Neural crest cell (in vitro differentiated cells): ENCODE measurements at places on chromosomes 6 and 20.

GRCh38 chr6:11264100-11264499 lies 31.6 kb upstream of the NEDD9 start:
- DNase-seq, result no peak

GRCh38 chr20:35791097-35791496 lies 19.3 kb downstream of the PHF20 start:
- no peak for DNase-seq

DNA sequence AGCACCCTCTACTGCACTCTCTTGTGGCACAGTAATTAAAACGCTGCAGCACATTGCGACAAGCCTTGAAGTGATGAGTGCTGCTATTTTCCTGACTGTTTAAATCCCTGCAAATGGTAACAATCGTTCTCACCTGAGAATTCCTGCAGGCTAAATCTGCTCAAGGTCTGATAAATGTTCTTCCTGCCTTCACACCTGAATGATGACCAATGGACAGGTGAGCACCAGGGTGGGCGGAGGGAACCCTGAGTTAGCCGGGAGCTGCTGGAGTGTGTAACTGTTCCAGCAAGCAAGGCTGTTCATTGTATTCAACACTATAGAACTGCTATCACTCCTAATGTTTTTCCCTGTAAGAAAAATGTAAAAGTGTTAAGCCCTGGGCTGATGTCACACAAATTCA lies 4.0 kb downstream of the DACT2 start:
- DNase-seq, result no peak

- no peak for DNase-seq
These were observed 17.6 kb downstream of the SIRPD start for GRCh38 chr20:1539816-1540419.

DNA sequence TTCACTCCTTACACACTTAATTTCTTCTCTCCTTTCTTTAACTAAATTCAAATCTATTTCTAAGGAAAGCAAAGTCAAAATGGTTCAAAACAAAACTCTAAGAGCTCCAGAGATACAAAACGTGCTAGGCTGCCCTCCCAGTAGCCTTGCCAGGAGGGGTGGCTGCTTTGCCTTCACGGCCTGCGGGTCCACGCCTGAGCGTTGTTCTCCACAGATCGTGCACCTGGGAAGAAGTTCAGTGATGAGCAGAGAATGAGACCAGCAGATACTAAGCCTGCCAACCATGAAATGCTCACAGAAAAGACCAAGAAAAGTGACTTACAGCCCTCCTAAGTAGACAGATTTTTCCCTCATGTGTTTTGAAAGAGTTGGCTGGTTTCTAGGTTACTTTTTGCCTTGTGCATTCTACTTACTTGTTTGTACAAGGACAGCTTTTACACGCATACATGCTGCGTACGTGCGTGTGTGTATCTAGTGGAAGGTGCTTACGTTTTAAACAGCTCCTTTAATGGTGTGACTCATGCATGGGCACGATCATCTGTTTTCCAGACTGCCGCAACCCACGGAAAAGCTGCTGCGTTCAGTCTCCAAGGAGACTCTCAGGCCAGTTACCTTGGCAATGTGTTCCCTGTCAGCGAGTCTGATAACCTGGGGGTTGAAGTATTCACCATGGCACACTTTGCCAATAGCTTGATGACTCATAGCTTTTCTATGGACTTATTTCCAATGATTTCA lies 32.4 kb upstream of the PBOV1 start:
- DNase-seq, result no peak

- no peak for DNase-seq
These were observed 6.9 kb downstream of the NOTCH4 start for GRCh38 chr6:32216998-32217397.

GRCh38 chr6:5278565-5279120 lies 17.3 kb downstream of the FARS2 start:
- no peak for DNase-seq

DNA sequence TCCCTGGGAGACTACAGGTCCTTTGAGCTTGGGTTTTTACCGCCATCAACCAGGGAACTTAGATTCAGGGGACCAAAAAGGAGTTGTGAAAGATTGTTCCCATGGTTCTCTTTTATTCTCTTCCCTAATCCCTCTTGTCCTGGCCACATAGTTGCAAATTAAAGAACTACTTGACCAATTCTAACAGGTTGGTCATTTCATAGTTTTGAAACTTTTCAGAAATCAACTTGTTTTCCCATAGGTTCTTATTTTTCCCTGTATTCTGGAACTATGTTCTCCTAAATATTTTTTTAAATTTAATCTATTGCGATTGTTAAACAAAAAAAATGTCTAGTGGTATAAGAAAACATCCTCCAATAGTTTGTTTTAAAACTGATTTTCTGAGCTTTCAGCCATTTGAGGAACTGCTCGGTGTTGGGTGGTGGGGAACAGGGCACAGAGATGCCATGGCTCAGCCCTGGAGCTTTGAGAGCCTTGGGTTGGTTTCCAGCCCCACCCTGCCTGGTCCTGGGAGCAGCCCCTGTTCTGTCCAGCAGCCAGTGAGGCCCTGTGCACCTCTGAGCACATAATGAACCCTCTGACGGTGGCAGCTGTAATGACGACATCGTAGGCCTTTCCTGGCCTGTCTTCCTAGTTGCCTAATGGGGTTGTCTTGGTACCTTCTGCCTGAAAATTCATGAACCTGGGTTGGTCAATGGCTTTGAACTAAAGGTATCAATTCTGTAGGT lies 53.5 kb downstream of the TBC1D7 start:
- no peak for DNase-seq

- no peak for DNase-seq
These were observed 84.6 kb downstream of the ID4 start for GRCh38 chr6:19921786-19922185.

GRCh38 chr6:140554421-140554820 lies 1180.0 kb upstream of the CITED2 start:
- DNase-seq, result no peak

DNA sequence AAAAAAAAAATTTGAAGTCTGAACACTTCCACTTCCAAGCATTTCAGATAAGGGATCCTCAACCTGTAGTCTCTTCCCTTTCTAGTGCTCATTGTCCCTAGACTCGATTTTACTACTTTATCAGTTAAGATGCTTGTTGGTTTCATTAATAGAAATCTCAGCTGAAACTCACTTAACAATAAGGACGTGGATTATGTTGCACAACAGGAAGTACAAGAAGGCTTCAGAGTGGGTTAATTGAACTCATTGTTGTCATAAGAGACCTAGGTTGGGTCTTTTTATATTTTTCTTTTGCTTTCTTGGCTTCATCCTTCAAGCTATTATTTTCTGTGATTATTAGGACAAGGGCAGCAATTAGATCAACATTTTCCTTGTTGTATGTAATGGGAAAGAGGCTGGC lies 175.2 kb downstream of the CDKAL1 start:
- no peak for DNase-seq

DNA sequence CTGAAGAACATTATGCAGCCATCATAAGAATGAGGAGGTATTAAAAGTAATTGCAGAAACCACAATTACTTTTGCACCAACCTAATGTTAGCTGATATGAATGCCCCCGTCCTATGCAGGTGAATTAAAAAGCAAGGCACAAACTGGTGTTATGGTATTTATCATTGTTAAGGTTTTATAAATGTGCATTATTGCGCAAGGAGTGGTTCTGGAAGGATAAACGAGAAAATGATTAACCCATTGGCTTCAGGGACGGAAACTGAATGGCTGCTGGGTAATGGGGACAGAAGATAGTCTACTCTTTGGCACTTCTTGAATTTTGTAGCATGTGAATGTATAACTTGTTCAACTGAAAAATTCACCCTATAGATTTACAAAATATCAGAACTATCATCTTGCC lies 148.6 kb upstream of the SALL4 start:
- DNase-seq, result no peak

DNA sequence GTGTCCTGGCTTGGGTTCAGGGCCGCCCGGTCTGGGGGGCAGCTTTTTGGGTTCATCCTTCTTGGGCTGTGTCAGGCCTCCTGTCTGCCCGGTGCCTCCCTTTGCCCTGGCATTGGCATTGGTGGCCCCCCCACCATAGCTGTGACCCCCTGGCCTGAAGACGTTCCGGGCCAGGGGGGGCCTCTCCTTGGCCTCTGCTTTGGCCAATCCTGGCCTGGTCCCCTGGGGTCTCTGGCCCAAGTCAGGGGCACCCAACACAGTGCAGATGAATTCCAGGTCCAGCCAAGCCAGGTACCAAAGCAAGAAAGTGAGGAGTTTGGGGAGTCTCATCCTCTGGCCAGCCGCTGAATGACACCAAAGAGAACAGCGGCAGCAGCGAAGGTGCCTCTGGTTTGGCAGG lies 429 bp downstream of the GDF5 start:
- no peak for DNase-seq

DNA sequence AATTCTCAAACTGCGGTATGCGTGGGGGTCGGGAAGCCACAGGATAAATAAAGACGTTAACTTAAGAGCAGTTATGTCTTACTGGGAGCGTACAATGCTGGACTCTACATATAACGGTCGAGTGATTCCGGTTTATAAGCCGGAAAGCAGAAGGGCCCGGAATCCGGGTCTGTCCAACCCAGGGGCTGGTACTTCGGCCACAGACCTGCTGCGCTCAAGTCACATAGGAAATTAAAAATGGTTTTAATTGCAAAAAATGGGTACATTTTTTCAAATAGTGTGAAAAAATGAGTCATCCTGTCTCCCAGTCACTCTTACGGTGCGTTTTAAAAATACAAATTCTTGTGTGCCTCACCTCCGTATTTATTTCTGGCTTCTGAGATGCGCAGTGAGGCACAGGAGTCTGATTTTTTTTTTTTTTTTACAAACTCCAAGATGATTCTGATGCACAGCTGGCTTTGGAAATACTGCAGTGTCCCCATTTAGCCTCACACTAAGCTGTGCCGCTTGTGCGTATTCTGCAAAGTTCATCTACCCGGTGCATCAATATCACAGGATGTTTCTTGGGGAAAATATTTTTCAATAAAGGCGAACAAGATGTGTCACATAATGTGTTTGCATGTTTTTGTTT lies 1.0 kb downstream of the PCIF1 start:
- no peak for DNase-seq

DNA sequence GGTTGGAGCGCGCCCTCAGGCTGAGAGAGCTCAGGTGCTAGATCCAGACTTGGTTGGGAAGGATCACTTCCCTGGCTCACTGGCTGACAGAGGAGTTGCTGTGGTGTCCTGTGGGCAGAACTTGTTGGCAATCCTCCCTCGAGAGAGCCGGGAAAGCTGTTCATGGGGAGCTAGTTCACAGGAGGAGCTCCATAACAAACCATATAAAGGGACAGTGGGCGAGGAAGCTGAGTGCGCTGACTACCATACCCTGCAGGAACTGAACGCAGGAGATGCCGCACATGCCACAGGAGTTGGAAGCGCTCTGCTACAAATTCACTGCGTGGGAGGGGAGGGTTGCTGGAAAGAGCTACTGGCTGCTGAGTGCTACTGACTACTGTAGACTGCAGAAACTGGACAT lies 243.2 kb downstream of the OGFRL1 start:
- no peak for DNase-seq

DNA sequence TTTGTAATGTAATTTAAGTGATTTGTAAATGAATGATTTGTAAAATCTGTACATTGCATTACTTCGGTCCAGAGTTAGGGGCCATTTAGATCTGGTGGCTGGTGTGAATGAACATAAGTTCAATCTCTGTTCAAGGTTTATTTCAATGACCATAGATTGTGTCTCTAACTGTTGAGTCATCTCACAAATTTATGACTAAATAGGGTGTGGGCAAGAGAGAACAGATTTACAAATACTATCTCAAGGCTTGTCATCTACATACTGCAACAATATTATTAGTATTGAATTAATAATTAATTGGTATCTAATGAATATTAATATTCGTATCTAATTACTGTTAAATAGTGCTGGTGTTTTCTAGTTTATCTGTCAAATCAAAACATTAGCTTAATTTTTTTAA lies 115.3 kb upstream of the EDN1 start:
- no peak for DNase-seq

DNA sequence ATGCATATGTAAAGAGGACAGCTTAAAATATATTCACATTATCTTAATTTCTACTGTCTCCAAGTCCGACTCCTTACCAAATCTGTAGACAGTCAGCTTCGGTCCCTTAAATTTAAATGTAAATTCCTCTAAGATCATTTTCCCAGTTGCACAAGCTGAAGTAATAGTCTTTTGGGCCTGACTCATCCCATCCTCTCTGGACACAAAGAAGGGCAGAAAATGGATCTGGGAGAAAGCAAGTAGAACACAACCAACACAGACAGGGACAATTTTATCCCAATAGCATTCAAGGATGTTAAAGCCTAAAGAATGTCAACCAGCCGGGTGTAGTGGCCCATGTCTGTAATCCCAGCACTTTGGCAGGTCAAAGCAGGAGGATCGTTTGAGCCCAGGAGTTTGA lies 228.3 kb downstream of the ARHGAP18 start:
- DNase-seq, result no peak

- no peak for DNase-seq
These were observed 248.3 kb downstream of the TMEM242 start for GRCh38 chr6:157074969-157075368.

GRCh38 chr20:14986656-14987055 lies 649.2 kb upstream of the FLRT3 start:
- no peak for DNase-seq

DNA sequence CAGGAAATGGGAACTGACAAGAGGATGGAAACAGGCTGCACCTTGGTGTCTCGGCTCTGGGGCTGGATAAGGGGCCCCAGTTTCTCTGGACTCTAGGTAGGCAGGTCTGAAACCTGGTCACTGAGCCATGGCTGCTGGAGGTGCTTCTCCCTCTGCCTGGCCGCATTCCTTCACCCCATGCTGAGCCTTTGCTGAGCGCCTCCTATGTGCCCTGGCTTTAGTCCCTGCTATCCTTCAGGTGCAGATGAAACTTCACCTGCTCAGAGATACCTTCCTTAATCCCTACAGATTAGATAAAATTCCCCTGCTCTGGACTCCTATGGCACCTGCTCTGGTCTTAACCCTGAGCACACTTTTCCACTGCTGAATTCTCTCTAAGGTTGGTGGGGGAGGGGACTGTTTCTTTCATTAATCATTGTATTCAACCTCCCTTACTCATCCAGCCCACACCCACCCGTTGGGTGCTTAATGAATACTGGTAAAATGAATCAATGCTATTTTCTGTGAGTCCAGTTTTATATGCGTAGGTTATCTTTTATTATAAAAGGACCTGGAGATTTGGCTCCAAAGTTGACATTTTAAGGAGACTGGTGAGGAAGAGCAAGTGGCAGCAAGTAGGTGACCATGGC lies 19.3 kb downstream of the MYLK4 start:
- no peak for DNase-seq
